Right kidney (tissue), 9 donors: ENCODE measurements at places on chromosomes 4 and X.

- no peak for DNase-seq
These were observed 111.4 kb downstream of the TMEM164 start for GRCh38 chrX:110114260-110114776.

- no peak for DNase-seq
These were observed 212.5 kb upstream of the PSAPL1 start for GRCh38 chr4:7647186-7647585.

DNA sequence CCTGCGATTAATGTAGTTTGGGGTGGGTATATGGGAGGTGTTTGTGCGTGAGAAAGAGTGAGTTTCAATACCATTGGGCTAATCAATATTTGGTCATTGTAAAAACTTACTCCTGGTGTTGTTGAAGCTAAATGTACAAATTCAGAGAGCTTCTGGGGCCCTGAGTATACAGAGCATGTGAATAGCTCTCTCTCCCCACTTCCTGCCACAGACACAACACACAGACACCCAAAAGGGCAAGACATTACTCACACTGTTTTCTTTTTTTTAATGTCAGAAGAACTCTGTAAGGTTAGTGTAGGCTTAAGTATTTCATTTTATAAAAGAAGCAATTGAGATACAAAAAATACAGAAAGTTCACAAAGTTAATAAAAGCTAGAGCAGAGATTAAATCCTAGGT, 151.3 kb upstream of the KCNIP4 start:
- no peak for DNase-seq

- no peak for DNase-seq
These were observed 33.8 kb downstream of the CRLF2 start for GRCh38 chrX:1178580-1179057.

DNA sequence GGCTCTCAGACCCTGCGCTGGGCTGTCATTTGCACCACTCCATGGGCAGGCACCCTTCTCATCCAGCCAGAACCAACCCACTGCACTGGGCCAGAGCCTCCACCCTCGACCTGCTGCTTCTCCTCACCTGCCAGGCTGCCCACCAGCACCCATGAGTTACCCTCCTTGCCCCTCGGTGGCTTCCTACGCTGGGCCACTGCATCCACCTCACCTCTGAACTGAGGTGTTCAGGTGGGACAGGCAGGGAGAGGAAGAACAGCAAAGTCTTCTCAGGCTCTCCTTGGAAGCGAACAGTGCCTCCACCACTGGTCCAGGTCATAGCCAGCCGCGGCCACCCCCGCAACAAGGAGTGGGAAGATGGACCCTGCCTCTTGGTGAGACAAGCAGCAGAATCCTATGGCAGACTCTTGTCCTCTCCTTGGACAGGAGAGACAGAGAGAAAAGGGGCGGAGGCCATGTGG, 32.4 kb upstream of the HMX1 start:
- no peak for DNase-seq

GRCh38 chr4:130600706-130601105, 1504.8 kb downstream of the C4orf33 start:
- no peak for DNase-seq

GRCh38 chr4:107831140-107831539, 6.4 kb downstream of the SGMS2 start:
- no peak for DNase-seq

DNA sequence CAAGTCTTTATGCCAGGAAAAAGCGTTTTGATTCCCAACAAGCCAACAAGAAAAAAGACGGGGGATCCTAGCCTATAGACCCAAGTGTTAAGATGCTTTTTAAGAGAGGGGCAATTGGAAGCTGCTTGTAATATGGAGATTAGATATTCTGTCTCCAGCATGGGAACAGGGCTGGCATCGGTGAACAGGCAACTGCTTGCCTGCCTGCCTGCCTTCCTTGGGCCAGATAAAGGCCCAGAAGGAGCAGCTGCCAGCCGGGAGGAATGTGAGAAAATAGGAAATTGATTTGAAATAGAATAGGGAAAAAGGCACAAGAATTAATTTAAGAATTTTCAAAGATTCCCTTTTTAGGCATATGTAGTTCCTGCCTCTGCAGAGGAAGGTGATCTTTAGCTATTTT, 192.2 kb downstream of the TENM3 start:
- DNase-seq = no peak

- DNase-seq = no peak
These were observed 160.5 kb downstream of the TBX22 start for GRCh38 chrX:80174925-80175574.

DNA sequence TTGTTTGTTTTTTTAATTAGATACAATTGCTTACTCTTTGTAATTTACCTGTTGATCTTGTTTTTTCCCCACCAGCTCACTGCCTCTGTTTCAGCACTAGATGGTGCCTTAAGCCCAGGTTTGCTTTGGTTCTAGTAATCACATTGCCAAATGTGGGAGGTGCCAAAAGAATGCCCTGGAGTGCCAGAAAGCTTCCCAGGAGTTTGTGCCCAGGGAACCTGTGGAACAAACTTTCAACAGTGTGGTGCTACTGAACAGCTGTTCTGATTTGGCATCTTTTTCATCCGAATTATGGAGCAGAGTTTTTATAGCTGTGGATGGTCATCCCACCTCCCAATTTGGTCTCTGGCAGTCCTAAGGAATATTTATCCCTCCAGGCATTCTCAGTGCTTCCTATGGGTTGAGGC, 1000.7 kb downstream of the STIM2 start:
- no peak for DNase-seq

DNA sequence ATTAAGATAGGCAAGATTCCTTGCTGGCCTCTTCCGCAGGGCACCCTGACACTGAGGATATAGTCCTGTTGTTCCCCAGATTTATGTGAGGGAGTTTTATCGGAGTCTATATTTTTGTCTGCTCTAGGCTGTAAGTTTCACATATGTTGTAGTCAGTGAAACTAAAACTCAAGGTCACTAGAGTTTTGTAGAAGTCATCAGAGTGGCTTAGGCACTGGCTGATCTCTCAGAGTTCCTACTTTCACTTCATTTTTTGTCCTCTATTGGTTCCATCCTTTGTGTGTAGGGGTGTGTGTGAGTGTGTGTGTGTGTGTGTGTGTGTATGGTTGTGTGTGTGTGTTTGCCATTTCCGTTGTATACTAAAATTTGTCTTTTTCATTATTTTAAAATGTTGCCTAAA, 577.5 kb downstream of the IQCM start:
- DNase-seq = no peak
